ENCODE measurements at places on chromosomes 4 and X.
A peak's percentile ranks its signal among the peaks of the same experiment; 100 is the strongest.

DNA sequence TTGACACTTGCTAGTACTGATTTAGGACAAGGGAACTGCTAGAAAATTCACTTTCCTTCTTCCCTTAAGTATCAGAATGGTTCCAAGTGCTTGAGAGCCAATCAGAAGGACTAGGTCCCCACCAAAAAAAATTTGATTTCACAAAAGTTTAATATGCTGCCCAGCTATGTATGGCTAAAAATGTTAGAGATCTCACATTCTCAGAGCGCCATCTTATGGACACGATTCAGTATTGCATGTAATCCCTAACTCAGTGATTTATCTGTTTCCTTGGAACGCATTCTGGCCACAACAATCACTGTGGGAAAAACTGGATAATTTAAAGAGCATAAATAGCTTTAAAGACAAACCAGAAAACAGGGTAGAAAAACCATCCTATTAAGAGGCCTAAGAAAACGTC is 255.1 kb upstream of the GPC4 start:
- peak; percentile 40 for DNase-seq

DNA sequence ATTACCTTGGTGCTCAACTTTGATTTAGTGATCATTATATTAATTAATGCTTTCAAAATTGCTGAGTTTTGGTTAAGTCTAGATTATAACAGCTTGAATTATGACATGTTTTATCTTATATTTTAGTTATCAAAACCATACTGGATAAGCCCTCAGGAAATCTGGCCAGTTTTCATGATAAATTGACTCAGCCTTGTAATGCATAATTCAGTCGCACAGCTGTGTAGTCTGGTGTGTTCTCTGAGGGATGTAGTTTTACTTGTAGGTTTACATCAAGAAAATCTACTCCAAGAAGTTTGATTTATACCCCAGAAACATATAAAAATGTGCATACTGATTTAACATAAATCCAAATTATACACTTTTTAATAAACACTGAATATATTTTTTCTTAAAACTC is 477.5 kb downstream of the SPRY1 start:
- no peak for DNase-seq

DNA sequence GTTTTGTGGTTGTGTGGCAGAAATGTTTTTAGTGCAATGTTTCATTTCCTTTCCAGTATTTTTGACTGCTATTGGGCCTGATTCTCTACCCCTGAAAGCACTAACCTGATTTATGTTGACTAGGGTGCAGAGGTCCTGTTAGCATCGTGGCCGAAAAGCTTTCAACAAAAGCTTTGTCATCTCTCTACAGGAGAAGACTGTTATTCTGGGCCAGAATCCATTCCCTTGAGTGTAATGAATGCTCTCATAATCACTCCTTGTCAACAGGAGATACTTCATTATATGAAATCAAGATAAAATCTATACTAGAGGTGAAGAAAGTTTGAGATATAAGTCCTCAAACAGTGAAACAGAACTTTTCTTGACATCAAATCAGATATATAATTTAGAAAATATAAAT is 195.5 kb downstream of the ZNF330 start:
- DNase-seq, result no peak

DNA sequence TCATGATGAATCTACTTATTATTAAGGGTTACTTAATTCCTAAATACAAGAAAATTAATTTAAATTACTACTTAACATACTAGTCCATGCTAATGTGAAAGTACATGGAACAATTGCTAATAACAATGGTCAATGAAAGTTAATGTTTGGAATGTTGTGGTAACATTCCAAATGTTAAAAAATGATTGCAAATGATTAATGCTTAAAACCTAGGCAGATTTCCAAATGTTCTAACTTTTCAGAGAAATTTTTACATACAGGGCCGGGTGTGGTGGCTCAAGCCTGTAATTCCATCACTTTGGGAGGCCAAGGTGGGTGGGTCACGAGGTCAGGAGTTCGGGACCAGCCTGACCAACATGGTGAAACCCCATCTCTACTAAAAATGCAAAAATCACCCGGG is 1851.3 kb upstream of the PCDH7 start:
- DNase-seq, result no peak

- DNase-seq, result no peak
Measured at GRCh38 chr4:64940698-64941097, 531.4 kb upstream of the TECRL start.

GRCh38 chr4:73603854-73604584 is 16.2 kb downstream of the RASSF6 start:
- DNase-seq, result no peak

- no peak for DNase-seq
Measured at GRCh38 chr4:85784947-85785346, 310.0 kb downstream of the ARHGAP24 start.

DNA sequence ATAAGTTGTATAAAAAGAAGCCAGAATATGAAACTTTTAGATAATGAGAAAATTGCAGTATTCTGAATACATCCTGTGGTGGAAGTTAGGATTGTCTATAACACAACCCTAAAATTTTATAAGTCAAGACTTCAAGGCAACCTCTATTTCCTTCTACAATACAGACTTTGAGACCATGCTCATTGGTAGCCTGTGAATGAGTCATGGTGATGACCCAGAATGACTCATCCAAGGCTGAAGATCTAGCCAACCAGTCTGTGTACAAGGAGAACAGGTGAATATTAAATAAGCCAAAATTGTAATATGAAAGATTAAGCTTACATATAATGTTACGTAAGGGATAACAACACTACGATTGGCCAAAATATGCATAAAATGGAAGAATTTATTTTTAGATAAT is 475.9 kb upstream of the GALNT7 start:
- no peak for DNase-seq

- no peak for DNase-seq
Measured at GRCh38 chr4:5037553-5038551, 13.4 kb upstream of the STK32B start.

GRCh38 chr4:108109997-108110416 is 58.7 kb downstream of the LEF1 start:
- no peak for DNase-seq

DNA sequence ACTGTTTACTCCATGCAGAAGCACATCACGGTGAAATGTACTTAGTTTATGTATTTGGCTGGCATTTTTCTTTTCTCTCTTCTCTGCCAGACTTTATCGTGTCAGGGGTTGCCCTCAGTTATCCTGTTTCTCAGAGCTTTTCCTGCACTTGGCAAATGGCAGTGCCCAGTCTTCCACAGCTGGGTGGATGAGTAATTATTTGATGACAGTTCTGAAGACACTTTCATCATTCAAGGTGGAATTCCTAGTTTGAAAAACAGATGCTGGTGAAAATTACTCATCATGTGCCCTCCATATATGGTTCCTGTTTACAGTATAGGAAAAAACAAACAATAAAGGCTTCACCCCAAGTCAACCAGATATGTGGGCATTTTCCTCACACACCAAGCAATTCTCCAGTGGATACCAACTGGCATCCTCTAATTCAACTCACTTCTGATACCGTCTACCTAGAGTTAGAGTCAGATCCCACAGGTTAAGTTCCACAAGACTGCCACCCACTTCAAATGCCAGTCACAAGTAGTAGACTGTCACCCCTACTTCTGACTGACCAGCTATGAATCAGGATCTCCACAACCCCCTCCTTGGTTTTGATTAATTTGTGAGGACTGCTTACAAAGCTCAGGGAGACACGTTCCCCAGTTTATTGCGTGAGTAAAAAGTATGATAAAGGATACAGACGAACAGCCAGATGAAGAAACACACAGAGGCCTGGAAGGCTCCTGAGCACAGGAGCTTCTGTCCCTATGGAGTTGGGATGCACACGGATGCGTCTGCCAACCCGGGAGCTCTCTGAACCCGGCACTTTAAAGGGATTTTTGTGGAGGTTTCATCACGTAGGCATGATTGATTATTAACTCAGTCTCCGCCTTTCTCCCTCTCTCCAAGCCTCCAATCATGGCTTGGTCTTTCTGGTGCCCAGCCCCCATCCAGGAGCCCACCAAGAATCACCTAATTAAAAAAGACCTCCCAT is 72.9 kb downstream of the CLDN34 start:
- no peak for DNase-seq

GRCh38 chr4:78293821-78294301 is 236.7 kb downstream of the FRAS1 start:
- no peak for DNase-seq

GRCh38 chr4:187887906-187888305 is 107.7 kb upstream of the ZFP42 start:
- no peak for DNase-seq

- no peak for DNase-seq
Measured at GRCh38 chrX:48695925-48696300, 621 bp upstream of the SUV39H1 start.

DNA sequence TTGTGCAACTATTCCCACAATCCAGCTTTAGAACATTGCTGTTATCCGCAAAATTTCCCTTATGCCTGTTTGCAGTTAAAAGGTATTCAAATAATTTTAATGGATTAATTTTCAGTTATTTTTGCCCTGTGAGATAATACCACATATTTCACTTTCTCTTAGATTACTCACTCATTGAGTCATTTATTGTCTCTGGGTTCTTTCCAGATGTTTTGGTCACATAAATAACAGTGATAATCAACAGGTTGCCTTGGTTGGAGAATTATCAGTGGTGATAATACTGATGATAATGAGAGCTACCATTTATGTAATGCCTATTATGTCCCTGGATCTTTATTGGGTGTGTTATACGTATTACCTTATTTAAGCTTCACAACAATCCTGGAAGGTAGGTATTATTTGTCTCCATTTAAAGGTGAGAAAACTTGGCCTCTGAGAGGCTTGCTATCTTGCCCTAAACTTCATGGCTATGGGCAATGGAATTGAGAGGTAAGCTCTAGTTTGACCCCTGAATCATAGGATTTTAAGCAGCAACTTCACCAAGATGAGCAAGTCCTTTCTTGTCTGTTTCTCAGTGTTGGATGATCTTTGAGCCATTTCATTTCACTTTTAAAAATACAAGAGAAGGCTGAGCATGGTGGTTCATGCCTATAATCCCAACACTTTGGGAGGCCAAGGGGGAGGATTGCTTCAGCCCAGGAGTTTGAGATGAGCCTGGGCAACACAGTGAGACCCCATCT is 87.4 kb downstream of the KIT start:
- DNase-seq, result no peak

- no peak for DNase-seq
Measured at GRCh38 chr4:98447648-98448047, 186.5 kb downstream of the RAP1GDS1 start.
